RPMI7951 (cell line): ENCODE measurements at places on chromosomes 5 and 9.

DNA sequence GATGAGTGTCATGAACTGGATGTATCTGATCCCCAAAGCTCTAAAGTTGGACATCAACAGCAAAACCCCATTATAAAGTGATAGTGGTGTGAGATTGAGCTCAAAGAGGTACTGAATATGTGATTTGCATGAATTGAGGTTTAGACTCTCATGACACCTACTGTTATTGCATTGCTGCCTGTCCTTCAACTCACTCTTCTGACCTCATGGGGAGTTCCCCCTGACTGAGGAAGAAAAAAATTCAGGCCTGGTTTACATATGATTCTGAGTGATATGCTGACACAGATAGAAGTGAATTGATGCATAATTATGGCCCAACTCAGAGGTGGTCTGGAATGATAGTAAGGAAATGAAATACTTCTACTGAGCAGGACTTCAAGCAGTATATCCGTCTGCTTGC, 76.2 kb upstream of the CHD1 start:
- DNase-seq = no peak

DNA sequence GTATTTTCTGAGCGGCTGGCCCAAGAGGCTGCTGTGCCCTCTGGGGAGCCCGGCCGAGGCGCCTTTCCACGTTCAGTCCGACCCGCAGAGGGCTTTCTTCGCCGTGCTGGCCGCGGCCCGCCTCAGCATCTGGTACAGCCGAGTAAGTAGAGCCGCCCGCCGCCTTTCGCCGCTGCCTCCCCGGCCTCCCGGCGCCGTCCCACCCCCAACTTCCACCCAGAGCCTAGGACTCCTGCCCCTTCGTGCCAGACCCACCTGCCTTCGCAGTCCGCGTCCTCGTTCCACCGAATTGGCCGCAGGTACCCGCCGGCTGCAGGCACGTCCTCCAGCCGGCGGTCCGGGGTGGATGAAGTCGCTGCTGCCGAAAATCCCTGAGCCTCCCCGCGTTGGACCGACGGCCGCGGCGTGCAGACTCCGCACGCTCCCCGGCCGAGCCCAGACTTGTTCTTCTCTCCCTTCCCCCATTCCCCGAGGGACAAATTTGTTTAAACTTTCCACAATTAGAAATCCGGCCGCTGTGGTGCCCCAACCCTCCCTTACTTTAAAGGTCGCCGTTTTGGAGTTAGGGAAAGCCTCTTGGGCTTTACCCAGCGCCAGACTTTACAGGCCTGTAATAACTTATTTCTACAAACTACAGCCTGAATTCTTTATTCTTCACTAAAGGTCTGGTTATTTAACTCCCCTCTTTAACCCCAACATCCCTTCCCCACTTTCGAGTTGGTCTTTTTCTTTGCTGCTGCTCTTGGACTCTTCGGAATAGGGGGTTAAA, 589 bp downstream of the RIC1 start:
- DNase-seq = peak; percentile 56

GRCh38 chr9:133629221-133630110, 6.7 kb upstream of the DBH start:
- DNase-seq = no peak

DNA sequence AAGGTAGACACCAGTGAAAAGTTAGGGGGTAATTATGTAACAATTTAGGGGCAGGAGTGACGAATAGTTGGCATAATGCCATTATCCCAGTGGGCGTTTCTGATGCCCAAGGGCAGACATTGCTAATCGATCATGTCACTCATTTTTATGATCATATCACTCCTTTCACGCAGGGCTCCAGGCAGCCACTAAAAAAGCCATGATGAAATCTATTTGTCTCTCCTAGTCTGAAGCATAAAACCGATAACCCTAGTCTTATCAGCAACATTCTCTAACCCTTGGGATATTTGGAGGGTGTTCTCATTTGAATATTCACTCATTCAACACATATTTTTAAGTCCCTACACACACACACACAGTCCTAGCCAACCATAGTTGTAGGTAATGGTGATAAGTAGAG, 114.9 kb downstream of the NMUR2 start:
- no peak for DNase-seq

DNA sequence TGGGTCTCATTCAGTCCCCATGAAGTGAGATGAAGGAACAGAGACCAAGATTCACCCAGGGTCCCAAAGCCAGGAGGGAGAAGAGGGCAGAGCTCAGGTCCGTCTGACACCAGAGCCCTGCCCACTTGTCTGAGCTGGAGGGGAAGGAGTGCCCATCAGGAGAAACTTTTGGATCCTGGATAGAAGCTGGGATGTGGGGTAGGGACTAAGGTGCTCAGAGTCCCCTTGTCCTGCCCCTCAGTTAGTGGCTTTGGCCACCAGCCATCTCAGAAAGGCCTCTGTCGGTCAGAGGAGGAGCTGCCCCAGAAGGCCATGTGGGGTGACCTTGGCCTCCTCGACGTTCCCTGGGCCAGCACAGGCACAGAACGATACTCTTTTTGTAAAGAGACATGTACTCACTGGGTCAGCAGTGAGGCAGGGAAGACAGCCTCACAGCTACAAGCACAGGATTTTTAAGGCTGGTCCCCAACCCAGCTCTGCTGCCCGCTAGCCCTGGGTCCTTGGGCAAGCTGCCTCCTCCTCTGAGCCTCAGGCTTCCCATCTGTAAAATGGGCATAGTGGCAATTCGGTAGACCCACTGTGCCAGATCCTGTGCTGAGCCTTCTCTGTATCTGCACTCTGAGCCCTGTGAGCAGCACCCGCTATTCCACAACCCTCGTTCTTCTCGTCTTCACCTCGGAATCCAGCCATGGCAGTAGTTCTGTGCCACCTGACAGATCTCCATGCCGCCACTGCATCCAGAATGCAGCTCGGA, 49.4 kb downstream of the C9orf50 start:
- DNase-seq = peak; percentile 21

DNA sequence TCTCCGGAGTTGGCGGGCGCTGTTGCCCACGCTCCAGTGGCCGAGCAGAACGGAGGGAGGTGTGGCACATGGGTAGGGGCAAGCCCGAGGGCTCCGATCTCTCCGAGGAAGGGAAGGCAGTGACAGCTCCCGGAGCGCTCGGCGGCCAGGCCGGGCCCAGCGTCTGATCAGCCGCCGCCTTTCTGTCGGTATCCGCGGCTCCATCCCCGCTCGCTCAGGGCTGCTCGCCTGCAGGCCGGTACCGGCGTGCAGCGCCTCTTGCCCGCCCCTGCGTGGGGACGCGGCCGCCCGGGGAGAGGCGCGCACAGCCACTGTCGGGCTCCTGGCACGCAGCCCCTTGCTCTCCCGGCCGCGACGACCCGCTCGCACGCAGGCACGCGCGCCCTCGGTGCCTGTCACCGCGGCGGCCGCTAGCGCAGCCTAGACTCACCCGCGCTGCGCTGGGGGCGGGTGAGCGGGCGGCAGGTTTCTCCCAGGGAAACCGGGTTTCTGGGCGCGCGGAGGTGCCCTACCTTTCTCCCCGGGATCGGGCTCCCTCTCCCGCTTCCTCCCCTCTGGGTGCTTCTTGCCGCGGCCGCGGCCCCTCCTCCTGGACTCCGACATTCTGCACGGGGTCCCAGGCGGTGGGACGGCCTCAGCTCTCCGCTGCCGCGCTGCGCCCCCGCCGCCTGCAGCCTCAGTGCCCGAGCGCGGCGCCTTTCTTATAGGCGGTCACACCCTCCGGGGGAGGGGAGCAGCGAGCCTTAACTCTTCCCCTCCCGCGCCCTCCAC, 108.4 kb downstream of the PSD2 start:
- peak; percentile 6 for DNase-seq

DNA sequence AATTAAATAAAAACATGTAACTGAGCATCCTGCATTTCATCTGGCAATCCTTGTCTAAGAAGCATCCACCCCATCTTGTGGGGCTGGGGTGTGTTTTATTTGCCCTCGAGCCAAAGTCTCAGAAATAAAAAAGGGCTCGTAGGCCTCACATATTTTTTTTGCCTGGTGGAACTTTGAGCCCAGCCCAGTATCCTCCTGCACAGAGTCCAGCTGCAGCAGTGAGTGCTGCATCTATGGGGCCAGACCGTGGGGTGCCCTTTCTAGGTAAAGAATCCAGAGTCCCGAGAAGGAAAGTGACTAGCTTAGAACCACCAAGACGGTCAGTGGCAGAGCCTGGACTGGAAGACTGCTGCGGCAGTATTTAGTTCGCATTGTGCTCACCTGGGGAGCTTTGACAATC, 33.1 kb downstream of the NEURL1B start:
- no peak for DNase-seq

GRCh38 chr5:149939546-149939945, 5.0 kb downstream of the PDE6A start:
- no peak for DNase-seq

- peak; percentile 32 for DNase-seq
Observed at GRCh38 chr9:89080193-89080592, 88.9 kb downstream of the S1PR3 start.

DNA sequence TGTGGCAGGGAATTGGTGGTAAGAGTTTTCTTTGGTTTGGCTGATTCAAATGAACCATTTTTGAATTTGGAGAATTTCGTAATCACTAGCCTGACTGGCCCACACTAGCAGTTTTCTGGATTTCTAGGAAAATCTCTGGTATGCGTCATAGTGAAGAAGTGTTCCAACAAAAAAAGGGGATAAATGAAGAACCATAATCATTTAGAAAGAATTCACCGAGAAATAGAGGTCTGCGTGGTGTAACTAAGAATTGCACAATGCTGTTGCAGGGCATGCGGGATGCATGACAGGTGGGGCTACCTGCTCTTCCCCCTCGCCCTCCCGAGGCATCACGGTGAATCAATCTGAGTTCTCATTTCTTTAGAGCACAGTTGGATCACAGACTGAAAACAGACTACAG, 232.3 kb upstream of the PAPPA start:
- DNase-seq = peak; percentile 48

GRCh38 chr5:147712598-147712997, 69.9 kb downstream of the JAKMIP2 start:
- DNase-seq = no peak
